Activated T-cell treated with anti-CD3 and anti-CD28 coated beads, Interleukin-2, amount 50 U/mL, for 48 hours (primary cell): ENCODE measurements at places on chromosomes 1 and 21.
A peak's percentile ranks its signal among the peaks of the same experiment; 100 is the strongest.

GRCh38 chr1:101022294-101022693, 3.3 kb downstream of the DPH5 start:
- DNase-seq: no peak

- no peak for DNase-seq
Observed at GRCh38 chr1:223715604-223716172, 3.3 kb downstream of the CAPN2 start.

GRCh38 chr1:45326627-45327623, at the start of gene HPDL:
HPDL (plus strand) TSS chr1:45326895; CDS start chr1:45327149, 254 bp downstream.
- peak; percentile 88 for DNase-seq

- peak; percentile 57 for DNase-seq
Observed at GRCh38 chr1:50368179-50369007, 54.9 kb downstream of the DMRTA2 start.

DNA sequence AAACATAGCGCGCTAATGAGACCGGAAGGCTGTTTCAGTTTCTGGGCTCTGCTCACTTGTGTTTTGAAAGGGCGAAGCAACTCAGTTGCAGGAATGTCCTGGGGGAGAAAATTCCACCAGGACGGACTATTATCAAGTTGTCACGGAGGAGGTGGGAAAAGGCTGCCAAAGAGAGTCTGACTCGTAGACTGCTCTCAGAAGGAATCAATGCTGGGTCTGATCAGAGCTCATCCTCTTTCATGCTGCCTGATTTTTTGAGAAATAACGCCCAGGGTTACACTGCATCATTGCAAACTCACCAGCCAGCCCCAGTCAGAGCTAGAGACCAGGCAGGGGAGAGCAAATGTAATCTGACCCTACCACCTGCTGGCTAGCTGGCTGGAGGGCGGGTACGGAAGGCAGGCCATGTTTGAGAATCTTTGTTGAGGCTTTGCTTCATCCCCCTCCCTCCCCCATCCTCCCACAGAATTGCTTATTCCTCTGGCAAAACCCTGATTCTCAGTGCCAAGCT, 36.4 kb upstream of the BCL9 start:
- no peak for DNase-seq

- peak; percentile 45 for DNase-seq
Observed at GRCh38 chr1:183804916-183805841, at the start of gene RGL1. RGL1 (plus strand) TSS chr1:183805120; CDS start chr1:183805298, 178 bp downstream.

DNA sequence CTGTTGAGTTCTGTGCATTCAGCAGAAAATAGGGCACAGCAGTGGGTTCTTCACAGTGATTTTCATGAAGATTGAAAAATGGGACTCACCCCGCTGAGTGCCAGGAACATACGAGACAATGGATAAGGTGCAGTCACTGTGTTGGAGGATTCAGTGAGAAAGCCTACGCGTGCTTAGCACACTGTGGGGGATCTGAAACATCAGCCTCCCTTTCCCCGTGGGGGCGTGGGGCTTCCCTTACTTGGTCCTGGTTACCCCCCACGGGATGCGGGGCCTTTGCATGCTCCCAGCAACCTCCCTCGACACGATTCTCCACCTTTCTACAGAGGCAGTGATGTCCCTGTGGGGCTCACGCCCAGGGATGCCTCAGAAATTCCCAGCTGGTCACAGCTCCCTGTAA, 252.2 kb upstream of the C1orf174 start:
- no peak for DNase-seq

DNA sequence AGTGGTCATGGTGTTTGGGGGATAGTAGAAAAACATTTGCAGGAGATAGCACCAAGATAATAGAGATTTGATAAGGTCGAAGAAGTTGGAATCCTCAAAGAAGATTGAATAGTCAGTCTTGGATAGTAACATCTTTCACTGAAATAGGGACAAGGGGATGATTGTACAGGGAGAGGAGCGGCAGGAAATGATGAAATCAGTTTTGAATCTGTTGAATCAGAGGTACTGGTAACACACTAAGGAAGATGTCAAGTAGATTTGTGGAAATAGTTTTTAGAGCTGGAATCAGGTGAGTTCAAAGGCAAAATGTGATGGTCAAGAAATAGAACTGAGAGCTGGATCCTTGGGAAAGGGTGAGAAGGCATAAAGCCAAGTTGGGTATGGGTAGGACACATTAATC, 26.5 kb downstream of the CAP1 start:
- no peak for DNase-seq

DNA sequence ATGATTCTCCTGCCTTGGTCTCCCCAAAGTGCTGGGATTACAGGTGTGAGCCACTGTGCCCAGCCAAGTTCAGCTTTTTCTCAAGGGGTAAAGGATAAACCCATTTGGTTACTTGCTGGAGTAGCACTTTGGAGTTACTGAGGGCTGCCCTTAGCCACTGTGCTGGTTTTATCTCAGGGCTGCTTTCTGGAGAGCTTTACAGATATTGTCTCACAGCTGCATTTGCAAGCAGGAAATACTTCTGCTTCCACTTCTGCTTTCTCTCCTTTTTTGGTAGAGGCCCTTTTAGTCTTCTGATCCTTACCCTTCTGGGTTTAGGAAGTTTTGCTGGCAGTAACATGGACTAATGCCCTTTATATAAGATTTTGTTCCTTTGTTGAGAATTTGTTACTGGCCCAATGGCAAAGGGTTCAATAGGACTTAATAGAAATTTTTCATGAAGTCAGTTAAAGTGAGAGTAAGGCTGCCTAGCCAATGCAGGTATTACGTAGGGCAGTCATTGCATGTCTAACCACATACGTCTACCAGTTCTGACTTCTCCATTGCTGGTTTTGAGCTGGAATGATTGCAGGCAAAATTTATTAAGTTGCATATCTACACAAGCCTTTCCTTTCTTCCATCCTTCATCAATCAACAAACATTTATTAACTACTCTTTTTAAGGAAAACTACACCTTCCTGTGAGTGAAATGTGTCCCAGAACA, 24.4 kb downstream of the CAP1 start:
- DNase-seq: no peak

GRCh38 chr21:16082038-16082816, 352.4 kb downstream of the USP25 start:
- DNase-seq: no peak

DNA sequence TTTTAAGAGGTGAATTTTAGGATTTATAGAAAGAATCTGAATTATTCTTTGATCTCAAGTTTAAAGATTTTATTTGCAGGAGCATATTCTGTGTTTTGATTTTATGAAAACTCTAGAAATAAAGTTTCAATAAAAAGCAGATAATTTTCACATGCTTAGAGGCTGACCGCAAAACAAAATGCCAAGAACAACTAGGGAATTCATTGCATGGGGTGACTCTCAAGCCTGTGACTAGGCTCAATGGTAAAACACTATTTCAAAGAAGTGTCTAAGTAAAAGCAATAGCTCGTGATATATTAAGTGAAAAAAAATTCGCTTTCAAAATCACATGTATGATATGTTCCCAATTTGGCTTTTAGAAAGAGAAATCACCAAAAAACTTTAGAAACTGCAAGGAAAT, 49.6 kb downstream of the RPL5 start:
- no peak for DNase-seq
